ENCODE measurements at places on chromosomes 11 and 22.

- DNase-seq, result no peak
Observed at GRCh38 chr11:134153147-134153905, 70.4 kb downstream of the NCAPD3 start.

DNA sequence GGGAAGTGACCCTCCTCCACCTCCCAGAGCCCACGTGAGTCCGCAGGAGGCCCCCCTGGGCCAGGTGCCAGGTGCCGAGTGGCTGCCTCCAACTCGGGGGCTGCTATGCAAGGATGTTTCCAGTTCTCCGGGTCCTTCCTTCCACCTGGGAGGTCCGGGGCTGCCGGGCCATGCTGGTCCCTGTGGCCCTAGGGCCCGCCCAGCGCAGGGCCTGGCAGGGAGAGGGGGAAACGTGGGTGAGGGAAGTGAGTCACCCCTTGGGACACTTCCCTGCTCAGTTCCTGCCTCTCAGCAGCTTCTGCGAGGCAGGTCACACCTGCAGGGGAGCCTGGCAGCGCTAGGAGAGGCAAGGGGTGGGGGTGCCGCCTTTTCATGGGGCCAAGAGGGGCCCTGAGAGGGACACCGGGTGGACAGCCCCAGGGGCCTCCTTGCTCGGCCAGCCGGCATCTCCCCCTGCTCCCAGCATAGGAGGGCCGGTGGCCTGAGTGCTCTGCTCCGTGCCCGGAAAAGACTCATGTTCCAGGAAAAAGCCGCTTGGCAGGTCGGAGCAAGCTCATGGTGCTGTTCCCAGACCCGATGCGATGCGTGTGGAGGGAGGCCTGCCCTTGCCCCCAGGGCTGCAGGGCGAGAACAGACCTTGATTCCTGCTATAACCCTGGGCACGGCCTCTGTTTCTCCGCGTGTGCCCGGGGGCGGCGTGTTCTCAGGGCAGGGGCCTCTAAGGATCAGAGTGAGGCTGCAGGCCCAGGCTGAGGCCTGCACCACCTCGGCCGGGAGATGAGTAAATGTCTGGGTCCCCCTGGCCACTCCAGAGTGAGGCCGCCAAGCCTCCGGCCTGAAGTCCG, 30.3 kb upstream of the WNT7B start:
- DNase-seq, result no peak

- DNase-seq, result peak; percentile 2
Observed at GRCh38 chr11:2777386-2777785, 77.6 kb upstream of the KCNQ1OT1 start.

DNA sequence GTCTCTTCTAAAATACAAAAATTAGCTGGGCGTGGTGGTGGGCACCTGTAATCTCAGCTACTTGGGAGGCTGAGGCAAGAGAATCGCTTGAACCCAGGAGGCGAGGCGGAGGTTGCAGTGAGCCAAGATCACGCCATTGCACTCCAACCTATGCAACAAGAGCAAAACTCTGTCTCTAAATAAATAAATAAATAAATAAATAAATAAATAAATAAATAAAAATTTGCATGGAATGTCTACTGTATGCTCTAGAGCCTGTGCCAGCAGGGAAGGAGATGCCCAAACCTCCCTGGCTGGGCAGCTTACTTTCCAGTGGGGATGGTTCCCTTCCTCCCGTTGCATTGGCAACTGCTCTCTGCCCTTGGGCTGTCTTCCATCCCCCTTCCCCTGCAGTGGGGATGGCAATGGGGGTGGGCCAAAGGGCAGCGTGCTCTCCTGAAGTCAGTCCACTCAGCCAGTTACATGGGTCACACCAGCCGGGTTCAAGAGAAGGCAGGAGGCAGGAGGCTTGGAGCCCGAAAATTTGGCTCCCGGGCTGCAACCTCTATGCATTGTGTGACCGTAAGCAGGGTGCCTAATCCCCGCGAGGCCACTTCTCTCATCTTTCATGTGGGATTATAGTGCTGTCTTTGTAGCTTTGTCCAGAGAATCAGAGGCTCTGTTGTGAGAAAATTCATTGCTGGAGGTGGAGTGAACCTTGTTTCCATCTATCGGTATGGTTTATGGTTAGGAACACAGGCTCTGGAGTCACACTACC, 1.4 kb upstream of the LRRC10B start:
- DNase-seq, result no peak
